ENCODE measurements at places on chromosomes 2 and 18.

DNA sequence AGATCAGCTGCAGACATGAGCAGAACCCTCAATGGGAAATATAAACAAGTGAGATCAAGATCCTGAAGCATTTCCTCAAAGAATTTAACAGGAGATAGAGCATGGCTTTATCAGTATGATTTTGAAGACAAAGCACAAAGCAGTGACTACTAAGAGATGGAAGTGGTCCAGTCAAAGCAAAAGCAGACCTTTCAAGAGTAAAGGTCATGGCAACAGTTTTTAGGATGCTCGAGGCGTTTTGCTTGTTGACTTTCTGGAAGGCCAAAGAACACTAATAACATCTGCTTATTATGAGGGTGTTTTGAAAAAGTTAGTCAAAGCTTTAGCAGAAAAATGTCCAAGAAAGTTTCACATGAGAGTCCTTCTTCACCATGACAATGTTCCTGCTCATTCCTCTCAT lies 128.5 kb downstream of the KCNE4 start:
- DNase-seq, result no peak

DNA sequence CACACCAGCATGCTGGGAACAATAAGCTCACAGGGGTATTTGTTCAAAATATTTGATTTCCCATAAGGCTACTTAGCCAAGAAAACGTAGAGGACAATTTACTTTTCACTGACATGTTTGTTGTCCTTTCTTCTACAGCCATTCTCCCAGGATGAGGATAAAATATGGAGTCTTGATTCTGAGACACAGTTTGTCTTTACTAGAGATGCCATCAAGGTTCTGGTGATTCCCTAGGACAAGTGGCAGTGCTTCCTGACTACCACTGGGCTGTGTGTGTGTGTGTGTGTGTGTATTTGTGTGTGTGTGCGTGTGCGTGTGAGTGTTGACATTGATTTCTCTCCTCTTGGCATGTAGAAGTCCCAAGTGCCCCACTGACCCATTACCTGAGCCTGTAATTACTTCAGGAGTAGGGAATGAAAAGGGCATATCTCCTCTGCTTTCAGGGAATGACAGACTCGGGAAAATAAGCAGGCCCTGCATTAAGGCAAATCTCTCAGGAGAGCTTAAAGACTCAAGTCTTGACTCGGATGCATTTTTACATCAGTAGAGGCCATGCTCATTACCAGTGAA lies 761.6 kb downstream of the DCC start:
- DNase-seq, result no peak

- DNase-seq, result no peak
These were observed 9.4 kb upstream of the GNLY start for GRCh38 chr2:85684806-85685205.

GRCh38 chr2:165113414-165113813 lies 90.4 kb downstream of the SCN3A start:
- no peak for DNase-seq

DNA sequence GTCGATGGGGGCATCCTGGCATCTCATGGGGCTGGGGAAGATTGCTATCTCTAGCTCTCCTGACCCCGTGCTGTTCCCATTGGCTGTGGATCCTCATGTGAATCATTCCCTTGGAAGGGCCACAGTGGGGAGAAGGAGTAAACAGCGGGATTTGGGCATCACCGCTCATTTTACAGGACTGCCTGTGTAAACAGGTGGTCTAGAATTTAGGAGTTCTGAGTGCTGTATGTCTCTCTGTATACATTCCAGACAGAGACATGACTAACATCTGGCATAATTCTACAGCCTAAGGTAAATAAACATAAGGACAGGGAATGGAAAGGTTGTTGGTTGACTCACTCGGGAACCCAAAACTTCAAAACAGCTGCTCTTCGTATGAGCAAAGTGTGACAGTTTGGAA lies 92.7 kb downstream of the COPS8 start:
- no peak for DNase-seq

DNA sequence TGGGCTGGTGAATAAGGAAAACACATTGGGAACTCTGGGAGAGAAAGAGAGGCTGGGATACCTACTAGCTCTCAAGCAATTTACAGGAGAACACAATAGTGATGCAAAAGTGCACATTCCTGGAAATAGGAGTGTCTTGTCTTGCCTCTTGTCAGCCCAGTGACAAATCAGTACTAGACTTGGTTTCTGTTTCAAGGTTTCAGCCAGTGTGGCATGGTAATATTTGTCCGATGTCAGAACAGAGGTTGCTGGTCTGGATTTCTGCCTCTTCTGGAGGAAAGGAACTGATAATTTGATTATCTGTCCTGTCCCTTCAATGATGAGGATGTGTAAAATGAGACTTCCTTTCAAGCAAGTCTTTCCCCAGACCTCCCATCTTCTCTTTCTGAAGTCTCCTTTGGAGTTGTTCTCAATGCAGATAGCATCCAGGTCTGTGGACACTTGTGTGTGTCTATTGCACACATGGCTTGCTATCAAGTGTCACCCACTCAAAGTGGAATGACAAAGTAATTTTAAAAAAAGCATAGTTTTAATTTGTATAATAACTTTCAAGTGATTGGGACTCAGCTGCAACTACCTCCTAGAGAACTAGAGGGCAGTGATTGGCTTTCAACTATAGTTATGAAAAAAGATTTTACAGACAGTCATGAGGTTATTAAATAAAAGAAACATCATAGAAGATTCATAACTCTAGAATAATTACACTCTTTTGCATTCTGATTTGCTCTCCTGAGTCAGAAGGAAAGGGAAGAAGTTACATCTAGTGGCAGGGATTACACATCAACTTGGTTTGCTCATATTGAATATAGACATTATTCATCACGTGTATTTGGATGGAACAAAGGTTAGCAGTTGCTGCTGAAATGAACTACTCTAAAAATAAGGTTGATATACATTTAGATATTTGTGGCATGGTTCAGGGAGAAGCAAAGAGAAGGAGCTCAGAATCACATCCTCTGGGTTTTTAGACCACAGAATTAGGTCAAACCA lies 4.5 kb downstream of the GPR39 start:
- no peak for DNase-seq

DNA sequence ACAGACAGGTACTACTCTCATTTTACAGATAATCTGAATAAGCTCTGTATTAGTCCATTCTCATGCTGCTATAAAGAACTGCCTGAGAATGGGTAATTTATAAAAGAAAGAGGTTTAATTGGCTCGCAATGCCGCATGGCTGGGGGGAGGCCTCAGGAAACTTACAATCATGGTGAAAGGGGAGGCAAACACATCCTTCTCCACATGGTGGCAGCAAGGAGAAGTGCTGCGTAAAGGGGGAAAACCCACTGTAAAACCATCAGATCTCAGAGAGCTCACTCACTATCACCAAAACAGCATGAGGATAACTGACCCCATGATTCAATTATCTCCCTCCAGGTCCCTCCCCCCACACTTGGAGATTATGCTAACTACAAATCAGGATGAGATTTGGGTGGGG lies 254.4 kb downstream of the KCNE4 start:
- DNase-seq, result no peak

DNA sequence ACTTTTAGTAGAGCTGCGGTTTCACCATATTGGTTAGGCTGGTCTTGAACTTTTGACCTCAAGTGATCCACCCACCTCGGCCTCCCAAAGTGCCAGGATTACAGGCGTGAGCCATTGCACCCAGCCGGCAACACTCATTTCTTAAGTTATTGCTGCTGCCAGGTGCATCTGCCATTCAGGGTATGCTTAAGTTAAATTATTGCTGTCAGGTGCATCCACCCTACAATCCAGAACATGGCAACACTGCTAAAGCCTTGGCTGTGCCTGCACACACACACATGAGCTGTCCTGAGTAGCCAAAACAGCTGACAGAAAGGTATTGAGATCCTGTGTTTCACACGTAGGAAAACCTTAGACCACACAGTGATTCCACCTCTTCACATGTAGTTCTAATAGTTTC lies 148.2 kb downstream of the FAM161A start:
- DNase-seq, result no peak

DNA sequence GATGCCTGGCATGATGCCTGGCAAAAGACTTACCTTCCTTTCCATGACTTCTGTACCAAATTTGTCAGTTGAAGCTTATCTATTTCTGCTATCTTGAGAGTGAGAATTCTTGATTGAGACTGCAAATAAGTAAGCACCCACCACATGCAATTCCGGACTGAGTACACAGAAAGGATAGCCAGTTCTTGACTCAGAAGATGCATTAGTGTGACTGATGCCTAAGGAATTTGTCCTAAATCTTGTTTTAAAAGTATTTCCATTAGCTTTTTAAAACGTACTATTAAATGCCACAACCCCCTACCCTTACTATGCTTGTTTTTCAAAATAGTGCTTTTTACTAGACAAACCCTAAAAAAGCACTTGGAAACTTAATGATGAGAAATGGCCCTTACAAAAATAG lies 545 bp downstream of the MPP4 start:
- no peak for DNase-seq

DNA sequence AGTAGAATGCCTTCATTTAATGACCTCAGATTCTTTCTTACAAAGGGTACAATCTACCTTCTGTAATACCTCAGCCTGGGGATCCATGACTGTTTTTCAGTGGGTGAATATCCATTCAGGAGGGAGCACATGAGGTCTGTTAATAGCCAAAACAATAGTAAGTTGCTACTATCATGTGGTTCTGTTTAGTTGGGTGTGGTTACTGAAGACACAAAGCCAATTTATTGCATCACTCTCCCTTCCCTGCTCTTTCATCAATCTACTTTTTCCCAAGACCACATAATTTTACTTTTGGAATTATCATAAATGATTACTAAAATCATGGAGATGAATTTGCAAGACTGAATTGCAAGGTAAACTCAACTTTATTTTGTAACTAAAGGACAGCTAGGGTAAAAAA lies 254.2 kb downstream of the GALNT13 start:
- no peak for DNase-seq

DNA sequence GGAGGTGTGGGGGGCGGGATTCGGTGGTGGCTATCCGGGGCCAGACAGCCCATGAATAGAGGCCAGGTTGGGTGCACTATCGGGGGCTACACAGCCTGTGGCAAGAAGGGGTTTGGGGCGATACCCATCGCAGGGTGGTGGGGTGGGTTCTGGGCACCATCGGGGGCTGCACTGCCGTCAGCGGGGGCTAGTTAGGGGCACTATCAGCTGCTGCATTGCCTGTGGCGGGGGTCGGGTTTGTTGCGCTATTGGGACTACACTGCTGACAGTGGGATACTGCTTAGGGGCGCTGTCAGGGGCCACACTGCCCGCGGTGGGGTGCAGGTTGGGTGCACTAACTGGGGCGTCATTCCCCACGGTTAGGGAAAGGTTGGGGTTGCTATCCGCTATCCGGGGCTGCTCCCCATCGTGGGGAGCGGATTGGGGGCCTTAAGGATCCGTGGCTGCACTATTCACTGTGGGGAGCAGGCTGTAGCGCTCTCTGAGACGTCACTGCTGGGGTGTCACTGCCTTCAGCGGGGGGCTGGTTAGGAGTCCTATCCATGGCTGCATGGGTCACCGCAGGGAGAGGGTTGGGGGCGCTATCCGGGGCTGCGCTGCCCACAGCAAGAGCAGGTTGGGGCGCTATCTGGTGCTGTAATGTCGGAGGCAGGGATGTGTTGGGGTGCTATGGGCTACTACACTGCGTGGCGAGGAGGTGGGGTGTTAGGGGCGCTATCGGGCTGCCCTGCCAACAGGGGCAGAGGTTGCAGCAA lies 76.5 kb upstream of the SLC35G4 start:
- DNase-seq, result no peak

DNA sequence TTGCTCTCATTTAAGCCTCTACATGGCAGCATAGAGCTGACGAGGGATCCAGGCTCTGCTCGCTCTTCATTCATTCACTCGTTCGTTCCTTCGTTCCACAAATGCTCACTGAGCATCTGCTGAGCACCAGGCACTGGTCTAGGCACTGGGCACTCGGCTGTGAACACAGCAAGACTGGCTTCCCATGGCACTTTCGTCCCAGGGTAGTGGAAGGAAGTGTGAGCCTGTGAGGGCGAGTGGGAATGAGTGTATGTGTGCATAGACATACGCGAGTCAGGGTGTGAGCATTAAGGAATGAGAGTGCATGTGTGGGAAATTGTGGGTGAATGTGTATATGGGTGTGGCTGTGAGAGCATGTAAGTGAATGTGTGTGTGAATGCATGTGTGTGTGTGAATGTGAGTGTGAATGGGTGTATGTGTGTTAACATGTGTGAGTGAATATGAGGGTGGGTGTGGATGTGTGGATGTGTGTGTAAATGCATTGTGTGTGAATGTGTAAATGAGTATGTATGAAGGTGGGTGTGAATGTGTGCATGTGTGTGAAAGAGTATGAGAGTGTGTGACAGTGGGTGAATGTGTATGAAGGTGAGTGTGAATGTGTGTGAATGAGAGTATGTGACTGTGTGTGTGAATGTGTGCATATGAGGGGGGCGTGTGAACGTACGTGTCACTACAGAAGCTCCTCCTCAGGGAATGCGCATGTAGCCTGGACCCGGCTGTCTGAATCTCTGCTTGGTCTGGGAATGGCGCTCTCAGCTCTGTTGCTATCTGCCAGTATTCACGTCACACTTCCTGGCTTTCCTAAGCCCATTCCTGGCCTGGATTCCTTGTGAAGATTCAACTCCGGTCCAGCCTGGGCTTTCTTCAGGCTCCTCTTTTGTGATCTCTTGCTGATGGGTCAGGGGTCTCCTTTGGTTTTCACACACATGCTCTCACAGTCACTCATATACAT lies 28.8 kb downstream of the SNORC start:
- no peak for DNase-seq

All from stimulated activated CD4-positive, alpha-beta T cell treated with anti-CD3 and anti-CD28 coated beads, Interleukin-15, amount 100 ng/mL, for 48 hours (primary cell).